Right lobe of liver (tissue), 6 donors: ENCODE measurements at places on chromosomes 1 and 21. TPM values are rescaled to one million over a fixed set of nuclear protein-coding genes. Genes with fewer than 3 reads are reported as not detected.

Gene S100A4
- total RNA-seq, result 16.6 TPM

Gene ITLN2
- total RNA-seq, result 0.29 TPM

Gene MSH4
- total RNA-seq, result 0.05 TPM

Gene TDRD10
- 2.2 TPM for total RNA-seq

Gene VHLL
- not detected for total RNA-seq

Gene AADACL3
- not detected for total RNA-seq

Gene SPATA46
- not detected for total RNA-seq

Gene DCDC2B
- total RNA-seq, result not detected

Gene KRTAP11-1
- not detected for total RNA-seq

Gene NR1I3
- 153 TPM for total RNA-seq

Gene SPRR1B
- not detected for total RNA-seq

Gene LPAR3
- total RNA-seq, result not detected

Gene CTSK
- total RNA-seq, result 3.3 TPM

Gene AGT
- 2,037 TPM for total RNA-seq

Gene OR2L8
- not detected for total RNA-seq

Gene TRMT1L
- total RNA-seq, result 8.9 TPM

Gene KIRREL1
- 4.9 TPM for total RNA-seq

Gene RCSD1
- 5.1 TPM for total RNA-seq

Gene LCE2B
- not detected for total RNA-seq

Gene ZBTB8B
- total RNA-seq, result not detected

Gene PNRC2
- 32.5 TPM for total RNA-seq

Gene HSPG2
- total RNA-seq, result 31.9 TPM

Gene S100A2
- not detected for total RNA-seq

Gene ANGPTL3
- 371 TPM for total RNA-seq

Gene SPATA45
- not detected for total RNA-seq

Gene AMY1B
- not detected for total RNA-seq

Gene SAMSN1
- total RNA-seq, result 1.2 TPM

Gene LAPTM5
- 26.1 TPM for total RNA-seq

Gene S100A10
- 65.5 TPM for total RNA-seq

Gene CALML6
- total RNA-seq, result 1.4 TPM

Gene PRMT2
- 18.7 TPM for total RNA-seq

Gene SMCP
- total RNA-seq, result not detected

Gene OR2L13
- not detected for total RNA-seq

Gene MRPL24
- total RNA-seq, result 60.0 TPM

Gene C4BPB
- 156 TPM for total RNA-seq
